Right cardiac atrium (tissue), 5 donors: ENCODE measurements at places on chromosomes 5 and 9. TPM values are rescaled to one million over a fixed set of nuclear protein-coding genes. Genes with fewer than 3 reads are reported as not detected.

GRCh38 chr5:113451797-113452196 lies 17.0 kb upstream of the TSSK1B start:
- no peak for DNase-seq

The MYMK gene
- not detected for total RNA-seq

The WDR38 gene
- not detected for total RNA-seq

- DNase-seq = no peak
These were observed 16.3 kb downstream of the PTPN3 start for GRCh38 chr9:109481856-109482255.
